ENCODE measurements at places on chromosomes 5 and 9.
A peak's percentile ranks its signal among the peaks of the same experiment; 100 is the strongest.

- no peak for DNase-seq
Measured at GRCh38 chr5:61423487-61424145, 91.6 kb downstream of the ZSWIM6 start.

- no peak for DNase-seq
Measured at GRCh38 chr9:89284076-89284475, 26.9 kb upstream of the CKS2 start.

DNA sequence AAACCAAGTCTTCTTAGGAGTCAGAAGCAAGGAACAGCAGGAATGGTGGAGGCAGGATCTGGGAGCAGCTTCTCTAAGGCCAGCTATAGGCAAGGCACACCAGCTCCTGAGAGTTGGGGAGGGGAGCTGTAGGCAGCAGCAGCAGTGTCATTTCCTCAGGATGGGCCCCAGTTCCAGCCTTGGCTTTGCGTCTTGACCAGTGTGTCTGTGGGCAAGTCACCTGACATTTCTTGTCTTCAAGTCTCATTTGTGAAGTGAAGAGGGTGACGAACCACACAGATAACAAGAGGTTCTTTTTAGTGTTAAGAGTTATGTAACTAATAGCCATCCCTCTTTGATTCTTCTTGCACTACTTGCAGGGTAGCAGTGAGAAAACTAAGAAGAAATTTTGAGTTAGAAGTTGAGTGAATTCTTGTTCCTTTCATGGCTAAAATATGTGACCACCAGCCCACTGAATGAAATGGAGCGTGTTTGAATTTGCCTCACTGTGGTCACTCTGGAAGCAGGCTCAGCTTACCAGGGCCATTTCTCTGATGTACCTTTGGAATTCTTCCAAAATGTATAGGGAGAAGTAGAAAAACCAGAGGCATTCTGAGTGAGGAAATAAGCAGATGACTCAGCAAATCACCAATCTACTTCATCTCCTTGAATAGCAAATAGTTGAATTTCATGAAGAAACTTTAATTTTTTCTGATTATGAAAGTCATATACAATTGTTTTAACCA lies 42.4 kb downstream of the RHOBTB3 start:
- no peak for DNase-seq

DNA sequence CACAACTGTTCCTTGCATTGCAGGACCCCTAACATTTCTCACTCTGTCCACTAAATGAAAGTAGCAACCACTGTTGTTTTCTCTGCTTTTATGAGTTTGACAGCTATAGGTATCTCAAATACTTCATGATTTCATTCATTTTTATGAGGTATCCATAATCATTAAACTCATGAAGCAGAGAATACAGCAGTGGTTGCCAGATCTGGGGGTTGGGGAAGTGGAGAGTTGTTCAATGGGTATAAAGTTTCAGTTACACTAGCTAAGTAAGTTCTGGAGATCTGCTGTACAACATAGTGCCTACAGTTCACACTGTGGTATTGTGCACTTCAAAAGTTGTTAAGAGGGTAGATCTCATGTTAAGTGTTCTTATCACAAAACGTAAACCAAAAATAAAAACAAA lies 23.4 kb upstream of the CAMK4 start:
- no peak for DNase-seq

DNA sequence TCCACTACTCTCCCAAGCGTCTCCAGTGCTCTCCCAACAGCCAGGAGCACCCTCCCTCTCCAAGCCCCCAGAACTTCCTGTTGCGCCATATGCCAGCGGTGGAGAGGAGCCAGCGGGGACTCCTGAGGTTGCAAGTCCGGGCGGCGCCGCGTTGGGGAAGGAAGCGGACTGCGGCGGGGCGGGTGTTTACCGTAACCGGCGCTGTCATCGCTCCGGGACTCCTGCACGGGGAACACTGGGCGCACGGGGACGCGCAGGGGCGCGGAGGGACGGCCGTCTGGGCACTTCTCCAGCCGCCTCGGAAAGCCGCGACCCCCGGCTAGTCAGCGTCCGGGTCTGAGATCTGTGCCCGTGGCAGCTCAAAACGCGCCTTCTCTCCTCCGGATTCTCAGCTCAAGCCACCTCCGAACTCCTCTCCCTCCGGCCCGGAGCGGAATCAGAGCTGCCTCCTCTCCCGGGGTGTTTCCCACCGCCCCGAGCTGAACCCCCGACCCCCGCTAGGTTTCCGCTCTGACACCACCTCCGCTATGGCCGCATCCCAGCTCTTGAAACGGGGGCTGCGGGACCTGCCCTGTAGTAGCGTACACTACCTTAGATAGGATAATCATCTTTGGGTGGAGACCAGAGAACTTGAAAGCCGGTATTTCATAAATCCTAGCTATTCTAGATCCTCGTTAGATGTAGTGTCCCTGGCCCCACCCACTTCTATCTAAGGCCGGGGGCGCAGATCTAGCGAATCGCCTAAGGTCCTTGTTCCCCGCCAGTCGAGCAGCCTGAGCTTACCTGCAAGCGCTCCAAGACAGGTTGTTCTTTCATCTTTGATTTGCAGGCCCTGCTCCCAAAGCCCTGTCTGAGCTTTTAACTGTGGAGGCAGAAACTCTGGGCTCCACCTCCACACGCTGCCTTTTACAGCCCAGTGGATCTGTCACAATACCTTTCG lies at the start of gene TRPM6:
TSS of gene TRPM6 (minus strand) at position 881 of the 940 bp plus-strand sequence. CDS start at position 816, 65 bp downstream.
- no peak for DNase-seq

DNA sequence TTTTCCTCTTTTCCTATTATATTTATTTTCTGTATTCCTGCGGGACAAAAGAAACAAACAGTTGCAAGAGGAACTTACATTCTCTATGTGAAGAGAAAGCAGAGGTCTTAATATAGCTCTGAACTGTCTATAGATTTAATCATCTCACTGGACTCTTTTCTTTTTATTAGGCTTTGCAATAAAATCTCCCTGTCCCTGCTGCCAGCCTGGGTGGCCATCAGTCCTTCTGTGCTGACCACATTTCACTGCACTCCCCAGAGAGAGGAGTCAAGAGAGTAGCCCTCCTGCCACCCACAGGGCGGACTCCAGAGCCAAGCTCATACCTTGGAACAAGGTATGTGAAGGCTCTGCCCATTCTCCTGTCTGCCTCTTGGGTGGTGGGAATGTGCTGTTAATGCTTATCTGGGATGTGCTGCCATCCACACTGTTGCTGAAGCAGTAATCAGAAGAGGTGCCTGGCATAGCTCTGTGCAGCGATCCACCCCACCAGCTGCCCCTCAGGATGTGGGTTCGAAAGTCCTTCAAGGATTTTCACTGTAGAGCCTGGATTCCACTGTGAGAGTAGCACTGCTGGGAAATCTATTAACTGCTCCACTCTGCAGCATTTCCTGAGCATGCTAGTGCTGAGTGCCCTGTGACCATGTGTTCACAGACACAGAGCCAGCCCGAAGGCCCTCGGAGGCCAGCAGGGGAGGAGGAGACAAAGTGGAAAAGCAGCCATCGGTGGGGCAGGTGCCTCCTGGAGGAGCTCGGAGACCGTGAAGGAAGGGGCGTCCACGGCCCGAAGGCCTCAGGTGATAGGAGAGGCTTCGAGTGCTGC lies 334.6 kb downstream of the MED10 start:
- DNase-seq = no peak

GRCh38 chr9:571741-572140 lies 269.8 kb upstream of the DMRT1 start:
- no peak for DNase-seq

- DNase-seq = no peak
Measured at GRCh38 chr5:149181732-149182131, 40.4 kb downstream of the ABLIM3 start.

GRCh38 chr9:20270161-20270560 lies 352.1 kb downstream of the MLLT3 start:
- DNase-seq = no peak

DNA sequence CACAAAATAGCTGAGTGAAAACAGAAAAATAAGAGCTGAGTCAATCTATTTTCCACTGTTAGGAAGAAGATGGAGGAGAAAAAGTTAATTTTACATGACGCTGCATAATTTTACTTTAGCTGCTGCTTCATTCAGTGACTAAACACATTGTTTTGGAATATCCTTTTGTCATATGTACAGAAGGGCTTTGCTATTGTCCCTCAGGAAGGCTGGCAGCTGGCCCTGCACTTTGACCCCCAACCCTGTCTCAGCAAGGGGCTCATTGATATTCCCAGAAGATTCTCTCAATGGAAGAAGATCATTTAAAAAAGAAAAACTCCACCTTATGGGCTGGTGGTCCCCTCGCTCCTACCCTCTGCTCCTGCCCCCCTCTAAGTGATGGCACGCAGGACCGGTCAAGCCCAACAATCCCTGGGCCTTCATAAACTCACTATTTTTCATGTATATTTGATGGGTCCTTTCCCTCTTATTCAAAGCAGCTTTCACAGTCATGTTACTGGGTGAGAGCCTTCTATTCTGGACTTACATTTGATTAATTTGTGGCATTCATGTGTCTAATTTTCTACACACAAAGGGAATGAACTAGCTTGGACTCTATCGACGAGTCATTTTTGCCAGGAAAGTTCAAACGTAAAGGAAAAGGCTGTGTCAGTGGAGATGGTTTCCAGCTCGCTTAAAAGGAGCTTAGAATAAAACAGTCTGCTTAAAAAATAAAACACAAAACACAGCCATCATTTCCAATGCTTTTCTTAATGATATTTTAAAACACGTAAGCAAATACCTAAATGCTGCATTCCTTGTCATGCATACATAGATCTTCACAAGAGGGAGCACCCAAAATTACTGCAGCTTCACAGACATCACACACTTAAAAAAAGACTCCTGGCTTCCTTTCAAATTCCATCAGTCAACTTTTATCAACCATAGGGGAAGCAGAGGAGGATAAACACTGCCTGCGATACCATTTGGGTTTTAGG lies 104.7 kb downstream of the EFNA5 start:
- no peak for DNase-seq

- no peak for DNase-seq
Measured at GRCh38 chr5:127700237-127700766, 2.9 kb upstream of the CCDC192 start.

DNA sequence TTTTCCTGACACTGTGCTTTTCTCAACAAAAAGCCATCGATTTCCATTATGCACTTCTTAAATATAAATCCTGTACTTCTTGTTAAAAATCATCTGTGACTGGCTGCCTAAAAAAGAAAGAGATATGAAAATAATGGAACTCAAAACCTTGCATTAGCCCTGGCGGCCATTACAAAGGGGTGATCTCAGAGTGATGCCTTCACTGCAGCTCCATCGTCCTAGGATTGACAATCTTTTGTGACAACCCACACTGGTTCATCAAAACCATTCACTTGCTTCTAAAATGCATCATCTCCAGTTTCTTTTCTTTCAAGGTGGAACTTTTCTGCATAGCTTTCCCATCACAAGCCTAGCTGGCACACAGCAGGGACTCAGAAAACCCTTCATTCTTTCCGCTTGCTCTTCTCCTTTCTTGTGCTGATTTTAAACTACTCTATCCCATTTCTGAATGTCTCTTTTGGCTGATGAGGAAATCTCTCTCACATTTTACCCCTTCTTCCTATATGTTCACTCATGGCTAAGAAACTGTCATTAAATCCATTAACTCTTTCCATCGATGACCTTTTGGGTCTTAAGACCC lies 351.9 kb downstream of the GLIS3 start:
- DNase-seq = no peak

DNA sequence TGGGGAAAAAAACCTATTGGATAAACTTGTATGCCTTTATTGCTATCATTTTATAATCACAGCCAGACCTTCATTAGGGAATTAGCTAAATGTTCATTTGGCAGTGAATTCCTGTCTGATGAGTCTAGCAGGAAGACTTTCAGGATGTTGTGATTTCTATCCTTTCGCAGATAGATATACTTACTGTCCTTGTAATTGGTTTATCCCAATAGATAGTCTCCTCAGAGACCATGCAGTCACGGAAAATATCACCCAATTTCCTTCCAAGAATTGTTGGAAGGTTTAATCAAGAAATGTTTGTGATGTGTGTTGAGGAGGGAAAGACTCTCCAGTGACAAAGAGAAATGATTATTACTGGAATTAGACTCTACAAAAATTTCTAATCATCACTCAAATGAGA lies 1937.9 kb upstream of the WWC1 start:
- DNase-seq = no peak

- DNase-seq = no peak
Measured at GRCh38 chr9:118263949-118264348, 559.7 kb downstream of the TLR4 start.

DNA sequence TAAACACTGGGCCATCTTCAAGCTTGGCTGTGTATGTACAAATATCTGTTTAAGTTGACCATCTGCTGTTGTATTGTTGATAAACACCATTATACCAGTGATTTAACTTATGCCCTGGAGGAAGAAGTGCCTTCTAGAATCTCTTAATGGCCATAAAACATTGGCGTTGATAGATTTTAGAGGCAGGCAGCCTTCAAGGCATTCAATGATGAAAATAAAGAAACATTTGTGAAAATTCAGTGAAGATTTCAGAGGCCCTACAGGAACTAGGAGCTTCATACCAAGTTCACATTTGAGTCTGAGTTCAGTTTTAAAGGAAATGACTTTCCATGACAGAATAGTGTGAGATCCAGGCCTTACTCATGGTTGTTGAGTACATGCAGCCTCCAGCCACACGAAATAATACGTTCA lies 52.2 kb downstream of the MAP1B start:
- no peak for DNase-seq

DNA sequence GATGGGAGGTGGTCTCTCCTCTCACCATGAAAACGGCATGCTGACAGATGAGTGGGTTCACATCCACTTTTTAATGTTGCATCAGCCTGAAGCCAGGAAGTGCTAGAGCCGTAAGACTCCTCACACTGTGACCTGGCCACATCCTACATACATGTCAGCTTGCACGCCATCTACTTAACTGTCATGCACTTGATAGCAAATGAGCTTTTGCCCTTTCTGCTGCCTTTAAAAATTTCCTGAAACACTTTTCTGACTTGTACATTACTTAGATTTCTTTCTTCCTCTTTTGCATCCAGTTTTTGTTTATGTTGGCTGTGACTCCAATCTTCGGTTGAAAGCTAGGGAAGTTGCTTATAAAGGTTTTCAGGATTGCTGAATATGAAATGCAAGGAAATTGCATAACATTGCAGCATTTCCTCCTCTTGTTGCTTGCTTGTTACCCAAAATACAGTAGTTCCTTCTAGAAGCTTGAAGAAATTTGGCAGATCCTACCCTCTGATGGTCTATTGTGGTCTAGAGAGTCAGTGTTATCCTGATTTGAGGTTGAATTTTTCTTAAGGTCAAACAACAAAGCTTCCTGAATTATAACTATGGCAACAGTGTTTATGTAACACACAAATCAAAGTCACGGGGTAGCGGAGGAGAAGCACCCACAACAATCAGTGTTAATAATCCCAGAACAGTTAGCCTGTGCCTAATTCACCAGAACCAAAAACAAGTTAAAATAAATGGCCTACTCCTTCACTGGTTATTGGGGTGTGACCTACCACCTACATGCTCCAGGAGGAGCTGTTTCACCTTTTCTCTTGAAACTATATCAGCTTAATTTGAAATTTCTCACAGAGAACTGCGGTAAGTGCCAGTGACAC lies 232.5 kb downstream of the ARHGAP26 start:
- peak; percentile 35 for DNase-seq

GRCh38 chr5:664994-665360 lies 28.2 kb downstream of the TPPP start:
- no peak for DNase-seq

- DNase-seq = no peak
Measured at GRCh38 chr9:129874261-129875101, 39.2 kb downstream of the USP20 start.

All from stimulated activated CD8-positive, alpha-beta memory T cell treated with anti-CD3 and anti-CD28 coated beads, Interleukin-2, amount 100 ng/mL, for 1 hour (primary cell).